NCI-H2029 (cell line): ENCODE measurements at places on chromosomes 7 and 10.

GRCh38 chr7:14271441-14271840 lies 282.0 kb upstream of the ETV1 start:
- DNase-seq, result no peak

DNA sequence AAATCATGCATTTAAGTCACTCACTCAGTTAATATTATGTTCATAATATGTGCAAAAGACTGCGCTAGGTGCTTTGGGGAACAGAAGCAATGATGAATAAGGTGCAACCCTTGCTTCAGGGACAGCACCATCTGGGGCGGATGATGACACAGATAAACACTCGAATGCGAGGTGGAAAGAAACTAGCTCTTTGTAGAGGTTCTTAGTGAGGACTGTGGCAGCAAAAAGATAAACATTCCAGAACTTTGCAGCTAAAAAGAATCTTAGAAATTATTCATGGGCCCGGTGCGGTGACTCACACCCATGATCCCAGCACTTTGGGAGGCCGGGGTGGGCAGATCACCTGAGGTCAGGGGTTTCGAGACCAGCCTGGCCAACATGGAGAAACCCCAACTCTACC lies 29.8 kb upstream of the CHST15 start:
- no peak for DNase-seq

DNA sequence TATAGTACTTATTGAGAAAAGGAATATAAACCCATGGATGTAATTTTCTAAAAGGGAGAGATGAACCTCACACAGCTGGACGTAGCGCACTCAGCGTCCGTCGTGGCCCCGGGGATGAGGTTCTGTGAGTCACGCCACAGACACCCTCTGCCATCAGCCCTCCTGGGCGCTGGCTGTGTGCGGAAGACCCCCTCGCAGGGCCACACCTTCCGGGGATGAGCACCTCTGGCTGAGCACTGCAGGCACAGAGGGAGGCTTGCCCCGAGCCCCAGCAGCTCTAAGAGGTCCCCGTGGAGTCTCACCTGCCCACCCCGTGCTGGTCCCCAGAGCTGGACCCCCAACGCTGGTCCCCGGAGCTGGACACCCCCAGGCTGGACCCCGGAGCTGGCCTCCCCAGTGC lies 215.8 kb downstream of the PTPRN2 start:
- no peak for DNase-seq

DNA sequence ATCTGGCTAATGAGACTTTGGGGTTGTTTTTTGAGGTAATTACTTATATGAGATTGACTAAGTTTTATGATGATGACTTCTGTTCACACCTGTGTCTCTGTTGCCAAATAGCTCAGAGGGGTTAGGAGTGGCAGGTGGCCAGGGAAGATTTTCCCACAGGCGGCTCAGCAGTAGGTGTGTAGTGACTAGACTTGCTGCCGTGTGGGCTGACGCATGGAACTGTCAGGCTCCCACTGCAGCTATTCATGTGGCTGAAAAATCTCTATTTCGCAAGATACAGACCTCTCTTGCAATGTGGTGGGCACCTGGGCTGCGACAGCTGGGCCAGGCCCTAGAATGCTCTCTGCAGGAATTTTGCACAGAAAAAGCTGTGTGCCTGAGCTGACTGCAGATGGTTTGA lies 1.4 kb downstream of the CPA4 start:
- DNase-seq, result no peak

- DNase-seq, result peak; percentile 49
Observed at GRCh38 chr7:39238234-39238869, 260.6 kb downstream of the POU6F2 start.

- DNase-seq, result no peak
Observed at GRCh38 chr10:3668276-3668965, 116.6 kb downstream of the KLF6 start.

DNA sequence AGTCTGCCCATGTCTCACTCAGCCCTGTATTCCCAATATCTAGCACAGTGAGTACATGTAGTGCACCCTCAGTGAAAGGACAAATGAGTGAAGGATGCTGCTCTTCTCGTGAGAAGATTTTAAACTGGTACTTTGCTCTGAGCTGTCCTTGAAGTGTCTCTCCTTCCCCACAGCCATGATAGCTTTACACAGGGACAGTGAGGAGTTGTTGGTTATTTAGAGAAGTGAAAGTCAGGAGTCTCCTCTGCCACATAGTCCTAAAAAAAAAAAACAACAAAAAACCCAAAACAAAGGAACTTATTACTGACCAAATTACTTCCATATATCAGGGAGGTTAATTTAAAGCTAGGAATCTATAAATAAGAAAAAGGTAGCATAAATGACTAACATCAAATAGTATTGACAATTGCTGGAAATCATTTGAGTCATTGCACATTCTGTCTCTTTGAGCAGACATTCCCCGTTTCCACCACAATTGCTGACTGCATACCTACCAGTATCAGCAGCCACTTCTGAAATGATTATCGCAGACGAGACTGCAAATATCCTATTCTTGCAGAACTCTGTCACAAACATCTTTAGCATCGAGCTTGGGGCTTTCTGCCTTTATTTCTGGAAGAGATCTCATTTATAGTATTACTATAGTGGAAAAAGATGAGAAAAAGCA lies 202.1 kb downstream of the PTEN start:
- no peak for DNase-seq

DNA sequence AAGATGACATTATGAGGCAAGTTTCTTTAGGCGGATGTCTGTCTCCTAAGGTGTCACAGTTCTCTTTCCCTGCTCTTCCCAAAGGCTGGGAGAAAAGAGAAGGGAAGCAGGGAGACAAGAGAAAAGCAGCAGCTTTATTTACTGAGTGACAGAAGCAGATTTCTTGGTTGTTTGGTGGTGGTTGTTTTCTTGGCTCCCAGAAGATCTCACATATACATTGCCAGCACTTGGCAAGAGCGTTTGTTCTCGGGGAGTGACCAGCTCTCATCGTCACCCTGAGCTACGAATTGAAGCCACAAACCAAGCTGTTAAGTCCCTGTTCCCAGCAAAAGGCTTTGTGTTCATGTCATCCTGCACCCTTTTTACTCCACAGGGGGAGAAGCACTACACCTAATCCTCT lies 11.4 kb downstream of the CDHR3 start:
- no peak for DNase-seq

- no peak for DNase-seq
Observed at GRCh38 chr7:133781486-133782090, 345.6 kb upstream of the LRGUK start.

GRCh38 chr10:43674553-43675210 lies 26.0 kb upstream of the ZNF32 start:
- DNase-seq, result no peak

- no peak for DNase-seq
Observed at GRCh38 chr7:93558705-93559614, 15.6 kb downstream of the CALCR start.

- DNase-seq, result no peak
Observed at GRCh38 chr10:31947144-31947926, 18.7 kb upstream of the ARHGAP12 start.

DNA sequence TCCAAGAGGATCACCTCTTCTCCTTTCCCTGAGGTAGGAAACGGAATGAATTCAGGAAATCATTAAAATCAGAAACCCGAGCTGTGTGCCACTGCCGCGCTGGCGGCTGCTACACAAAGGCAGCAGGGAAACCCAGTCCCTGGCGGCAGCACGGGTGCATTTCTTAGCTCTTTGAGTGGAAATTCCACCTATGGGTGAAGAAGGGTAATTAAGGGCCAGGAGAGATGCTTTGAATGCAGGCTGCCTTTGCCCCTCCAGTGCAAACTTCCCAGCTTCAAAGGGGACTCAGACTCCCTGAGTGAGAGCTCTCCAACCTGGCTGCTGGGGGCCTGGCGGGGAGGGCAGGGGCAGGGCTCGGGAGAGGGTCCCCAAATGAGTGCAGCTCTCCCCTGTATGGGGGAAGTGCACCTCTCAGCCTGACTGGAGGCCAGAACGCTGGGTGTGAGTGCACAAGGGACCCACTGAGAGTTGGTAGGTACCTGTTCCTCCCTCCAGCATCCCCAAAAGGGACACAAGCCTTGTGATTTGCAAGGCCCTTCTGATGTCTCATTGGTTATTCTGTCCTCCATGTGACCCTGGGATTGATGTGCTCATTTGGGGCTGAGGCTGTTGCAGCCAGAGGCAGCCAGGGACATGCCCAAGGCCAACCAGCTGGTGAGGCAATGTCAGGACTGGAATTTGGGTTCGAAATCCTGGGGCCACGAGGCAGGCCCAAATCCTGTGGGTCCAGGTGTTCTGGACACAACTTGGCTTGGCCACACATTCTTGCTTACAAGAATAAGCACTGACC lies 16.3 kb upstream of the ZMIZ1 start:
- no peak for DNase-seq

- DNase-seq, result no peak
Observed at GRCh38 chr10:97851341-97852001, 1.8 kb downstream of the GOLGA7B start.

DNA sequence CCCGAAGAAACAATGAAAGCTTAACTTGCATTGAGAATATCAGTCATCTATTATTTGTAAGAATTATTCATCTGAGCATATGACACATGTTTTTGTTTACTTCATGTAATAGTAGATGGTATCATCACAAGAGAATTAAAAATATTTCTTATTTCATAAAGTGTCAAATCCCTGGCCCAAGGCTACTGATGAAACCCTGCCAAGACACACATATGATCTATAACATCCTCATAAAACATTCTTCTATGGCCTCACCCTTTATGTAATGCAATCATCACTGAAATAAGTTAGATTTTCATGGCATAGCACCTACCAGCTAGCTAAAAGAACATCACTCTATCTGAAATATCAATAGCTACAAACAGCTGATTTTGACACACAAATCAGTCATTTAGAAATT lies 385.6 kb upstream of the PHF14 start:
- no peak for DNase-seq

- DNase-seq, result peak; percentile 9
Observed at GRCh38 chr10:121927318-121927840, 452 bp downstream of the ATE1 start.

DNA sequence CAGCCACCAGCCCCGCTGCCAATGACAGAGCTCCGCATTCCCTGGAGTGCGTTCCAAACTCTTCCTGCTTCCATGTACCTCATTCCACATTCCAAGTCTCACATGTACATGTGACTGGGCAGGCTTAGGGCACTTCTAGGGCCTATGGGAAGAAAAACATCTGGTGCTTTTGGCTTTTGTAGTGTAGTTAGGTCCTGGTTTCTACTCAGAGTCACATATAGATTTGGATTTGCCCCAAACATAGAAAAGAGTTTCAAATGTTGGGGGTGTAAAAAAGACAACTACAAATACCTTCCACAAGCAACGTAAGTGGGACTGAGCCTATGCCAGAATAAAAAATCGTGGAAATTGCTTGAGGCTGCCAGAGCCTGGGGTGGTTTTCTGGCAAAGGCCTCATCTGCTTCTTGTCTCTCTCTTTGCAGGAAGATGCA lies 84.1 kb downstream of the ZNF467 start:
- no peak for DNase-seq

DNA sequence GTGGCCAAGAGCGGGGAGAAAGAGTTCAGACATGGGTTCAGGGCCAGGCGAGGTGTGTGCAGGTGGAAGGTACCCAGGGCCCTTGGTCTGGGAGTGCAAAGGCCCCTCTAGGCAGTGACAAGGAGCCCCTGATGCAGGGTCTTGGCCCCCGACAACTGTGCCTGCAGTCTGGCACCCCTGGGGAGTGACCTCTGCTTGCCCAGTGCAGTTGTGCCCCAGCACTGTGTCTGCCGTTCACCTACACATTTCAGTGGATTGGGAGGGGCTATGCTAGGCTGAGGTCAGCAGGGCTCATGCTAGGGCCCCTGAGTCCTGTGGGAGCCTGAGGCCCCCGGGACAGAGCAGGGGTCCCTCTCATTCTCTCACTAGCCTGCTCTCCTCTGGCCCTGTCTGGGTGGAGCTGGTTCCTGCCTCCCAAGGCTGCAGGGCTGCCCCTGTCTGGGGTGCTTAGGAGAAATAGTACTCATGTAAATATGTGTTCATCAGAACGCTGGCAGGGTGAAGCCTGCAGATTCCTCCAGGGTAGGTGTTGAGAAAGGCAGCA lies 550.4 kb downstream of the TCERG1L start:
- no peak for DNase-seq

DNA sequence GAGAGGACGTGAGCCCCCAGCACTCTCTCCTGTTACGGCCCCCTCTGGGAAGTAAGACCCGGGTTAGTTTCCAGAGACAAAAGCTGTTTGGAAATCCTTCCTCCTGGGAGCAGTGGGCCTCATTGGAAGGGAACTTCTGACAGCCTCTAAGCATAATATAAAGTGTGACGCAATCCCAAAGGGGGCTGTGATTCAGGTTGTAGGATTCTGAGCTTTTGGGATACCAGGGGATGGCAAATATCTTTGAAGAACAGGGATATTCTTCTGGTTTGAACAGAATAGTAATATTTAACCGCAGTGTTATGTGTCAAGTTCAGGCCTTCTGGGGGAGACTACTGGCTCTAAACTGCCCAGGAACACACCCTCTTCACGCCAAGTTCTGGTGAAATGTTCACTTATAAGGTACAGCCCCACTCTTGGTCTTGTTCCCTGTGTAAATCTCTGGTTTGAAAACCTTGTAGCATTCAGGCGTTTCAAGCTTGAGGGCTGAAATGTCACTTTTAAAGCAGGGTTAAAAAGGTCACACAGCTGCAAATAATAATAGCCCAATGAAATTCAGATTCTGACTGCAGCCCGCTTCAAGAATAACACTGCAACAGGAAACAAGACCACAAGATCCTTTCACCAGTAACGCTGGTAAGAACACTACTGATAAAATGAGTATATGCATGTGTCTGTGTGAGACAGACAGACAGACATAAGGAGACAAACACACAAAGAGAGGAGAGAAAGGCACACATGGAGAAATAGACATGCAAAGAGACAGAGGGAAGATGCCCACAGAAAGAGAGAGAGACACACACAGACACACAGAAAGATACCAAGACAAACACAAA lies 69.0 kb downstream of the CREB5 start:
- DNase-seq, result no peak

GRCh38 chr10:94366382-94366781 lies 3.6 kb upstream of the NOC3L start:
- DNase-seq, result no peak

DNA sequence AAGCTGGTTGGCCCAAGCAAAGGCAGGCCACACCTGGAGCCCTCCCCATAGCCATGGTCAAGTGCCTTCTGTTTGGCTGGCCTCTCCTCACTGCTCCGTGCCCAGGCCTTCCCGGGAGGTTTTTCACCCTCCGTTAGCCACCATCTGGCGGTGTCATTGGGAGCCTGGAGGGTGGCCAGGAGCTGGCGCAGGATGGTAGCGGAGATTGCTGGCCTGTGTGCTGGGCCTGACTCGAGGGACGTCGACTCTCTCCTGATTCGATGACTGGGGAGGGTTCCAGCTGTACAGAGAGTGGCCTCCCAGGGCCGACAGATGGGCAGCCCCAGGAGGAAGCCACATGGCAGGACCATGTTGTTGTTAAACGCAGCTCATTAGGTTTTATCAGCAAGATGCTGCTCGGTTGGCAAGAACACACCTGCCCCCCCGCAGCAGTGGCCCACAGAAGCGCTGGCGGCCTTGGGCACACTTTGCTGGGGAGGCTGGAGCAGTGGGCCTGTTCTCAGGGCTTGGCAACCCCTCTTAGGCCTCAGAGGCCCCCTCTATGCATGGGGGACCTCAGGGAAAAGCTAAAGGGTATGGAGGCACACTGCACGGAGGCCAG lies 64.0 kb upstream of the CACUL1 start:
- DNase-seq, result peak; percentile 75
